AG08395 (cell line): ENCODE measurements at places on chromosomes 3 and 15.

- no peak for DNase-seq
These were observed 55.0 kb downstream of the GLB1 start for GRCh38 chr3:33041909-33042308.

GRCh38 chr3:43035801-43036365 lies 56.8 kb downstream of the GASK1A start:
- no peak for DNase-seq

DNA sequence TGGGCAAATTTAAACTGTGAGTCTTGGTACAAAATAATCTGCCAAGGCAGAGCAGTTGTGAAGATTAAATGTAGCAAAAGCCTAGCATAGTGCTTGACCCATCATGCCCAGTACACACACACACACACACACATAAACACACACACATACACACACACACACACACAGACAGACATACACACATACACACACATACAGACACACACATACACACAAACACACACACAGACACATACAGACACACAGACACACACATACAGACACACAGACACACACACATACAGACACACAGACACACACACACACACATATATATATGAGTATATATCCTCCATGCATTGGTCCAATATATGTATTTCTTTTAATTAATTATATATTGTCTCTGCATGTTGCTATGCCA lies 328.8 kb upstream of the DNAJC19 start:
- DNase-seq = no peak

DNA sequence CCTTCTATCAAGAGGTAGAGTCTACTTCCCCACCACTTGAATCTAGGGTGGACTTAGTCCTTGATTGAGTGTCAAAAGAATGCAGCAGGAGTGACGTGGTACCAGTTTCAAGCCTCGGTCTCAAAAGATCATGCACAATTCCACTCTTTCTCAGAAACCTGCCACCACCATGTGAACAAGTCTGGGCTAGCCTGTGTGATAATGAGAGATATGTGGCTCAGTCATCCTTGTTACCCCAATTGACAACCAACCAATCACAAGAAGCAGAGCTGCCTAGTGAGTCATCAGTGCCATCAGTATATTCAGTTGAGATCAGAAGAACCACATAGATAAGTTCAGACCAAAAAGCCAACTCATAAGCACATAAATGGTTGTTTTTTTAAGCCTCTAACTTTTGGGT lies 374.5 kb downstream of the IL20RB start:
- no peak for DNase-seq

DNA sequence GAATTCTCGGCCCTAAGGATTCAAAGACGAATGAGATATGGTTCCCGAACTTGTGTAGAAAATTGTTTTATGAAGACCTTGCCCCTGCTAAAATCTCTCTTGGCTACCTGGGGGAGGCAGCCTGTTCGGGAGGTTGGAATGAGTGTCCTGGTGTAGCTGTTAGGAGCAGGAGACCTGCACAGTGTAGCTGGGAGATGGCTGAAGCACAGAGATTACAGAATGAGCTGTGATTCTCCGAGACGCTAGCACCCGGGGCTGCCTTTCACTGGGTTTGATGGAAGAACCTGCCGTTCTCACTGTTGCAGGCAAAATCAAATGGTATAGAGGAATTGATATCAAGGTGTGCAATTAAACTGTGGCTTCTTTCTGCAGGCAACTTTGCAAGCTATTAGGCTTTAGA lies 68.0 kb downstream of the TRAK1 start:
- DNase-seq = no peak

DNA sequence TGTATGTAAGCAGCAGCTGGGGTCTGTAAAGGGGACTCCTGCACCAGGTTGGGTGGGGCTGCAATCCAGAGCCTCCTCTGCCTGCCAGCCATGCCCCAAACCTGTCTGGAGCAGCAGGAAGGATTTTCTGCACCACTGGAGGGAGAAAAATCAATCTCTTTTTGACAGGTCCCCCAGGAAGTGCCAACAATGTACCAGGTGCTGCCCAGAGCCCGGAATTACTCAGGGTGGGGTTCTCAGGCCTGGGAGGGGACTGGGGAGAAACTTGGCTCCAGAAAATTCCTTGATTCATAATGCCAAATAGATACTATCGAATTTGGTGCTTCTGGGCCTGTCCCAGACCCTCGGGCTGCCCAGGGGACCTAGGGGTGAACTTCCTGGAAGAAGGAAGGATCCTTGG lies 52.6 kb downstream of the WNT7A start:
- DNase-seq = no peak

- no peak for DNase-seq
These were observed 5.4 kb downstream of the CLEC3B start for GRCh38 chr3:45031531-45031930.

DNA sequence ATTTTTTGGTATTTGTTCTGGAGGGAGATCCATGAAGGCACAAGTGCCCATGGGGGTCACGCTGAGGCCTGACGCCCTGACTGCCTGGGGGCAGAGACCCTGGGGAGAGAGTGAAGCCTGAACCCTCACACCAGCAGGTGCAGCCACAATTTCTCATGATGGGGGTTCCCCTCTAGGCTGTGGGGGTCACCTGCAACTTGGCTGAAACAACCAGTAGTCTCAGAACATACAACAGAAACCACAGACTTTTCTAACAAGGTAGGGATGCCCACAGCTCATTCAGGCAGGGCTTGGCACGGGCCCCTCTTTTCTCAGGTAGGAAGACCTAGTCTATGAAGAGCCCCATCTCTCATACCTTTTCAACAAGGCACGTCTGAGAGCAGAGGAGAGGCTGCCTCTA lies 245.1 kb downstream of the ADAMTS17 start:
- DNase-seq = no peak

- no peak for DNase-seq
These were observed 41.3 kb downstream of the TMED3 start for GRCh38 chr15:79352206-79352605.

GRCh38 chr3:45499529-45499928 lies 95.0 kb upstream of the LIMD1 start:
- DNase-seq = peak; percentile 70

GRCh38 chr3:17030438-17030837 lies 145.7 kb downstream of the PLCL2 start:
- DNase-seq = no peak

- DNase-seq = no peak
These were observed 180.4 kb downstream of the STAC start for GRCh38 chr3:36560685-36561084.

DNA sequence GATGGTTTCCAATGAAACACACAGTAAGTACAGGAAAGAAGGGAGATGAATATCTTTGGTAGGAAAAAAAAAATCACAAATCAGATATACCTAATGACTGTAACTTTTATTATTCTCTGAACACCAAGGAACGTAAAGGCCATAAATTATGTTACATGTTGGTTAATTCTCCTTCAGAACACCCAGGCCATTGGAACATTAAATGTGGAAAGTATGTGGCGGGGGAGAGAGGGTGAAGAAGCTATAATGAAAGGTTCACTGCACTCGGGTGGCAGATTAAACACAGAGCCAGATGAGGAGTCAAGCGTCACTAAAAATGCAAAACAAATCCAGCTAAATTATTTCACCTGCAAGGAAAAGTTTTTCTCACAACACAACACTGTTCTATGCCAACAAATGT lies 193.8 kb downstream of the FHIT start:
- no peak for DNase-seq

DNA sequence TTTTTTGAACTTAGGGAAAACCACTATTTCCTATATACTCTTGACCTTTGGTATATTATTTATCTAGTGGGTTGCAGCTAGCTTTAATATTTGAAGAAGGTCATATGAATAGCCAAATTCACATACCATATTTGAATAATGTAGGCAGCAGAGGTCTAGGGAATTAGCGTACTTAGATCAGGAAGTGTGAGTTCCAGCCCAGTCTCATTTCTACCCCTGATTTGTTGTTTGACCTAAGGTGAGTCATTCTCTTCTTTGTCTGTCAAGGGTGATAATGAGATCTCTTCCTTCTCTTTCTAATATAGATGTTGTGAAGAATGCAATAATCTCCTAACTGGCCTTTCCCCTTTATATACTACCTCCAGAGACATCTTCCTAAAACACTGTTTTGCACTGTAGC lies 36.6 kb upstream of the ZPLD1 start:
- no peak for DNase-seq

DNA sequence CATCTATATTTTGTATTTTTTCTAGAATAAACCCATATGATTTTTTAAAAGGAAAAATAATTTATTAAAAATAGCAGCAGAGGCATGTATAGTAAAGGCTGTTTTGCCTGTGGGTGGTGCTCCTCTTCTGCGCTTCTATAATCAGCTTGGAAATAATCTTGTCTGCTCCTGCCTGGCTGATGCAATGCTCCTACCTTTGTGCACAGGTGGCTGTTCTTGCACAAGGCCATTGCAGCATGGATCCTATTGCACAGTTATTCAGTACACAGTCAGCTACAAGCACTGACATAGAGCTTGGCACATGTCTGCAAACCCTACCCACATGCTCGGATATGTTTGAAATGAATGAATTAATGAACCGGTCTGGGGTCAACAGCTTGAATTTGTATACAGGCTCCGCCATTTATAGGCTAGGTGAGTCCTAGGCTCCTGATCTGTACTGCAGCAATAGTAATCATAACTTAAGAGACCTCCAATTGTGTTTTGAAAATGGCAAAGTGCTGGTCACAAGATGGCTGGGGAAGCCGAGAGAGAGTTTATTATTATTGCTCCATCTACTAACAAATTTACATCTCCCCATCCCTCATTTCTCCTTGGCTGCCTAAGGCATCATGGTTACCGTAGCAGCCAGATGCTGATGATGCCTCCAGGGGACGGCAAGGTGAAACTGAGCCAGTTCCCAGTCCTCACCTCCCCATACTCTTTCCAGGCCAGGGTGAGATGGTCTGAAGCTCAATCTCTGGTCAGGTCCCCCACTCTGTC lies 532 bp upstream of the RTP1 start:
- DNase-seq = no peak

GRCh38 chr3:136658946-136659682 lies 93.1 kb downstream of the STAG1 start:
- peak; percentile 53 for DNase-seq

DNA sequence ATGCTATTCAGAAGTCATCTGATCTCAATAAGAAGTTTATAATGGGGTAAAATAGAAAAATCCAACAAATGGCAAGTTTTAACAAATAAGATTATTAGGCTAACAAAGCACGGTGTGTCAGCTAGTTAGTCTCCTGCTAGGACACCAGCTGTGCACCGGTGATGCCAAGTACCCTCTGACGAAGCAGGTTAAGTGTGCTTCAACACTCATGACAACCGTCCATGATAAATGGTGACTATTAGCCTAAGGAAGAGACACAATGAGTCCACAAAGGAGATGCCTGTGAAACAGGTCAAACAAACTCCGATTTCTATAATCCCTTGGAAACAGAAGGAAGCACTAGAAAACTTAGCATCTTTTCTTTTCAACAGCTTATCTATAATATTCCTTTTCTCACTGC lies 36.5 kb downstream of the ATP13A3 start:
- DNase-seq = no peak
